ENCODE measurements at places on chromosomes 4 and X.

- DNase-seq = no peak
These were observed 16.9 kb upstream of the LRBA start for GRCh38 chr4:151031831-151032605.

- no peak for DNase-seq
These were observed 112.4 kb downstream of the RNF150 start for GRCh38 chr4:141020801-141021261.

- DNase-seq = no peak
These were observed 32.4 kb downstream of the LRBA start for GRCh38 chr4:150982557-150983233.

GRCh38 chr4:88341227-88342192, 37.1 kb upstream of the HERC6 start:
- no peak for DNase-seq

- DNase-seq = no peak
These were observed 55.5 kb downstream of the CEP135 start for GRCh38 chr4:56004235-56004634.

DNA sequence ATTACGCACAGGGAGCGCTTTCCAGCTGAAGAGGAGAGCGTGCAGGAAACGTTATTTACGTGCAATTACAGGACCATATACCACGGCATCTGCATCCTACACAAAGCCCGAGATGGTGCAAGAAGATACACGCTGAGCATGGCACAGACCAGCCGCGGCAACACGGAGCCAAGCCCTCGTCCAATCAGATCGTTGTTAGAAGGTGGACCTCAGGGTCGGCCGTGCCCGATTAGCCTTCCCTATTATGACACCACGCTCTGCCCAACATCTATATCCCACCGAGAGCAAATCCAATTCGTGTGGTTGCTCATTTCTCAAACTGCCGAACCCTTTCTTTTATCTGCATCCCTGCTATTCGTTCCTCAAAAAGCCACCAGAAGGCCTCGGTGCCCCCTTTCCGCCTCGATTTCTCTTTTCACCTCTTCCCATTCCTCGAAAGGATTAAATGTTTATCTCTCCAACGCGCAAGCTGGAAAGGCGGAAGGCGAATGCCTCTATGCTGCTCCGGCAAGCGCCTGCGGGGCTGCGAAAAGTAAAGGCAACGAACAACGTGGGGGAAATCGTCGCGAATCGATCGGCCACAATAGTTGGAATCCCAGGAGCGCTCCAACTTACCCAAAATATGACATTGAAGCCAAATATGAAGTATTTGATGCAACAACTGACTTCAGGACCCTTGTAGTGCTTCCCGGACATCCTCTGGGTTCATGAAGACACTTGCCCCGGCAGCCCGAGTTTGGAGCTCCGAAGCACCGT, 702 bp downstream of the TSPAN5 start:
- peak; percentile 20 for DNase-seq

- DNase-seq = no peak
These were observed 110.8 kb downstream of the AFAP1 start for GRCh38 chr4:7828793-7829301.

- no peak for DNase-seq
These were observed 430.9 kb downstream of the MAPK10 start for GRCh38 chr4:85928775-85929591.

DNA sequence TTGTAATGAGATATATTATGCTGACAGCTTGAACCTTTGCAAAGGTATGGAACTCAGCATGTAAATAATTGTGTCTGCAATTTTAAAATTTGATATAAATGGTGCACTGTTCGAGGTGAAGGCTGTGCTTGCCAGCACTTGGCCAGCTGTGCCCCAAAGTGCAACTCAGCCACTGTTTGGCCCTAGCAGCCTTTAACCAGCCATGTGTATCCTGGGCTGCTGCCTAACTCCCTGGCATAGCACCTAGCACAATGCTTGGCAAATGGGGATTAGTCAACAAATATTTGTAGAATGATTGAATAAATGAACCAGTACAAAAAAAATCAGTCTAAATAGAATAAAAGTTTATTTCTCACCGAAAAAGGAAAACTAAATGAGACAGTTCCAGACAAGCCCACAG, 83.8 kb upstream of the ZIC3 start:
- DNase-seq = no peak

DNA sequence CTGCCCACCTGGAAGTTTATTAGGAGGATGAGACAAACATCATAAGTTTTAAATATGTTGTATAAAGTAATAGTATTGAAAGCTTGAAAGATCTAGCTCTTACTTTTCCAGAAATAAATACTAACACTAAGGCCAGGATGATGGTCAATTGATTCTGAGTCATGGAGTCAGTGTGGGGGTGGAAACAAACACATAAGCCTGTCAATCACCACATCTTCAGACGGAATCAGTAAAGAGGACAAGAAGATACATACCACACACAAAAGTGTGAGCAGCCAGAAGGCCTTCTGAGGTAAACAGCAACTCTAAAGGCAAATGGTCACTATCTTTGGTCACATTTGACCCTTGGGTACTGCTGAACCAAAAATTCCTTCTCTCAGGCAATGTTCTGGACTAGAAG, 365.0 kb upstream of the RASGEF1B start:
- DNase-seq = no peak

DNA sequence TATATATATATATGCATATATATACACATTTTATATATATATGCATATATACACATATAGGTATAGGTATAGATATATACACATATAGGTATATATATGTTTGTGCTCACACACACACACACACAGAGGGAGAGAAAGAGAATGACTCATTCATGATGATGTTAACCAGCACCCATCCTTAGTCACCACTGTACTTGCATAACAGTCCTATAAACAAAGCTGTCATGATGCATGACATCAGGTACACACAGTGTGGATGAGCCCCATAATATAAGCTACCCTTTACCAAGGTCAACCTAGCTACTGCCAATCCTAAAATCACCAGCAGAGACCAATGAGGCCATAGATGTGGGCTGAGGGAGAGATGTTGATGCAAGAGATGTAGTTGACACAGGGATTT, 1408.0 kb downstream of the RAPGEF2 start:
- no peak for DNase-seq

DNA sequence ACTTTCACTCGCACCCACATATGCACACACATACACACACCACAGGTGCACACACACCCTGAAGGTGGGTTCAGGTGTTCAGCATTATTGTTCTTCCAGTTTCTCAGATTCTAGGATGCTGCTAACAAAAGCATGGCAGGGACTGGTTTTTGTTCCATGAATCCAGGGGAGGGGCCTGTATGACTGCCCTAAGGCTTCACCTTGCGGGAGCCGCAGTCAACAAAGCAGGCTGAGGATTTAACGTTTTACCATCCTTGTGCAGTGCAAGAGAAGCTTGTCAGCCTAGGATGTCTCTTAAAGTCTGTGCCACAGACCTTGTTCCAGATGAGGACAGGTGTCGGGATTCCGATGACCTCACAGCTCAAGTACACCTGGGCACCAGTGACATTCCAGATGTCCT, 61.8 kb downstream of the POLR2B start:
- no peak for DNase-seq

GRCh38 chr4:52704133-52704532, 45.0 kb upstream of the USP46 start:
- DNase-seq = no peak

DNA sequence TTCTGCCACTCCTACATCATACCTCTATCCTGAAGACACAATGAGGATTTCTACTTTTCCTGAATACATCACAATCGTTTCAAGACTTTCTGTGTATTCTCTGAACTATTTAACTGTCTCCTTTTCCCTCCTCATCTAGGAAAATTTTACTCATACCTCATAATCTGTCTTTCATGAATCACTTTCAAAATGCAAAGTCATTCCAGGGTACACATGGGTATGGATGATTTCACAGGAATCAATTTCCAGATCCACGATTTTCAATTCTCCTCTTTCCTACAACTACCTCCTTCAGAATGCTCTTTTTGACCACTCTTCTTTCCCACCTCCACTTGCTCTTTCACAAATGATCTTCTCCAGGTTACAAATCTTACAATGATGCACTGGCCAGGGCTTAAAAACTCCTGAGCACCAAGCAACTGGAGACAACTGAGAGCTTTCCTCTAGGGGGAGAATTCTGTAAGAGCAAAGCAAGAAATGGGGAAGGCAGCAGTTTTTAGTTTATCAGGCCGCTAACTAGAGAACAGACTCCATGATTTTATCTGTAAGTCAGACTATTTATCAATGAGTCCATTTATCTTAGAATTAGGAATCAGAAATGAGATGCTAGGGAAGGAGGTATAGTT, 116.4 kb downstream of the PPP3CA start:
- no peak for DNase-seq

GRCh38 chr4:183758061-183758757, 99.1 kb downstream of the TRAPPC11 start:
- DNase-seq = no peak

GRCh38 chrX:66900886-66901285, 262.0 kb upstream of the EDA2R start:
- no peak for DNase-seq

DNA sequence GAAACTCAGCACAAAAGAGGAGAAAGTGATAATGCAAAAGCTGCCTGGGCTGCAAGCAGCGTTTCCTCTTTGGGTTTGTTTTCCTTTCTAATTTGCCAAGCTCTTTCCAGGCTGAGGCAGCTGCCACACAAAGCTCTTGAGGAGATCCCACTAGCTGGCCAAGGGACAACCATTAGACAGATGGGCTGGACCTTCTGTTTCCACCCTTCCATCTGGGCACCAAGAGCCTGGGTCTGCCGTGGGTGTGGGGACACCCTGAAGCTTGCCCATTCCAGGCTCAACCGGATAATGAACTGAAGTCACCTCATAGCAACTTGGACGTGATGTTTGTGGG, 194.6 kb upstream of the C1QTNF7 start:
- no peak for DNase-seq

- DNase-seq = no peak
These were observed 163.3 kb downstream of the MID1 start for GRCh38 chrX:10457092-10457491.
